ENCODE measurements at places on chromosomes 12 and 14. TPM values are rescaled to one million over a fixed set of nuclear protein-coding genes. Genes with fewer than 3 reads are reported as not detected.

Gene MARK3
- total RNA-seq: 101 TPM

Gene PFDN5
- total RNA-seq: 786 TPM

Gene PPTC7
- 19.4 TPM for total RNA-seq

DNA sequence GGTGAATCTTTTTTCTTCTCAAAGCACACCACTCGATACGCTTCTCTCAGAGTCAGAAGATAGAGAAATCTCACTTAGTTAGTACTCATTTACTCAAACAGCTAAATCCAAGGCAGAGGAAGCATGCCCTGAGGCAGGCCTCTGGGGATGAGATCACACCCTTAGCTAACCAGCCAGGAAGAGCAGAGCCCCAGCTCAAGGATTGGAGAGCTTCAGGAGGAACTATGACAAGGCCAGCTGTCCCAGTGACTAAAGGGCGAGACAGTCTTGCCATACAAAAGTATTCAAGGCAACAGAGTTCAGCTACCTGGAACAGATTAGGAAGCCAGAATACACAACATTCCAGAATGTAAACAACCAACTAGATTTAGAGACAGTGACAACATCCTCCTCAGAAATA is 197.7 kb upstream of the CCDC196 start:
- no peak for DNase-seq

Gene LTB4R
- total RNA-seq: 2.1 TPM

Gene ACRBP
- total RNA-seq: 1.4 TPM

GRCh38 chr14:62015243-62015642 is 253.0 kb downstream of the SNAPC1 start:
- no peak for DNase-seq

DNA sequence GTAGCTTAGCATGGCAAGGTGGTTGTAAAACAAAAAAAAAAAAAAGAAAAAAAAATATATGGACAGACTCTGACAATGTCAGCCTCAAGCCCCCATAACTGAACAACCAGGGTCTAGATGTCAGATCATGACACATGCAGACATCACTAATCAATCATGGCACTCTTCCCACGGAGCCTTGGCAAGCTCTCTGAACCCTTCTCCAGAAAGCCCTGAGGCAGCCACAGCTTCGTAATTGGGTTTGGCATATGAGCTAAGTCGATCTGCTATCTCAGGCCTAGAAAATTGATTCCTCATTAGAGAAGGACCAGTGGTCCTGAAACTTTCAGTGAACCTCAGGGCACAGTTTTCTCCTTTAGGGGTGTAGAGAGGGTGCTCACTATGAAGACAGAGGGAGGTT is 112.2 kb downstream of the GPR135 start:
- no peak for DNase-seq

DNA sequence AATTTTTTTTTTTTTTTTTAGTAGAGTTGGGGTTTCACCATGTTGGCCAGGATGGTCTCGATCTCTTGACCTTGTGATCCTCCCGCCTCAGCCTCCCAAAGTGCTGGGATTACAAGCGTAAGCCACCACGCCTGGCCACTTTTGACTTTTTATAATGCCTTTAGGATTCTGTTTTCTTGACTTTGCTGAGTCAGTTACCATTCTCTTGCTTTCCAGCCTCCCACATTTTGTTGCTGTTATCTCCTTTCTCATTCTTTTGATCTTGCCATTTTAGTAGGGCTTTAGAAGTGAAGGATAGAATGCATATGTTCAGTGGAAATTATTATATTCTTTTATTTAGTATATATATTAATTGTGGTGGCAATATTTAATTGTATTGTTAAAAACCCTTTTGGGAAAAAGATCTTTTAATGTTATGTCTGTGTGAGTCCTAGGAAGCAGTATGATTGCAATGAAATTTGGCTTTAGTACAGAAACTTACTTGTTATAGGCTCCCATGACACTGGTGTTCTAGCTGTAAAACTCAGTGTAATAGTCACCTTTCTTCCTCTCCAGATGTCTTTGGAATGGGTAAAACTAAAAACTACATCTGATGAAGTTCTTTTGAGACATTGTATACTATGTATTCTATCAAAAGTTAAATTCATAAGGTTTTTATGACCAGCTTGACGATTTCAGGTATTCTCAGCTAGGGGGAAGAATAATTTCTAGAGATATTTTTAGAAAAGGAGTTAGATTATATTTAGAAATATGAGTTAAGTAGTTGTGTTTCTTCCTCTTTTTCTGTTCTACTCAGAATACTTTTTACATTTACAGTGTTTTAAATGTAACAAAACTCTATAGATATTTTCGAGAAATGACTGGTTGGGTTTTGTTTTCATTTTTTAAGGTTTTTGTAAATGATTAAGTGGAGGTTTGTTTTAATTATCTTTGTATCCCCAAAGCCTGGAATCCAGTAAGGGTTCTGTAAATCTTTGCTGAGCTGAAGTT is 74.7 kb downstream of the APAF1 start:
- DNase-seq: no peak

Measured in sigmoid colon (tissue), 7 donors.